Cardiac atrium fibroblast (primary cell): ENCODE measurements at places on chromosomes 11 and 22. TPM values are rescaled to one million over a fixed set of nuclear protein-coding genes. Genes with fewer than 3 reads are reported as not detected.

Gene CASP5
- total RNA-seq = not detected in 2 replicates

Gene SAA4
- not detected in 2 replicates for total RNA-seq

Gene POU2AF2
- total RNA-seq = not detected in 2 replicates

Gene DDTL
- total RNA-seq = 0.16 TPM in 1 of 2 replicates, not detected in the other

Gene NXPE4
- total RNA-seq = not detected in 2 replicates

Gene DBX1
- not detected in 2 replicates for total RNA-seq

Gene CD81
- 289 and 362 TPM in 2 replicates for total RNA-seq

Gene BAIAP2L2
- total RNA-seq = 2.4 and 9.7 TPM in 2 replicates

Gene CRYBA4
- not detected in 2 replicates for total RNA-seq

Gene SAA1
- total RNA-seq = 31.8 TPM in 1 of 2 replicates, not detected in the other

Gene ABTB2
- 2.3 and 5.7 TPM in 2 replicates for total RNA-seq

Gene ARHGAP20
- total RNA-seq = 0.49 and 0.90 TPM in 2 replicates

Gene FHIP1B
- 8.1 and 14.3 TPM in 2 replicates for total RNA-seq

Gene BARX2
- not detected in 2 replicates for total RNA-seq

Gene IRAG1
- total RNA-seq = 3.1 and 4.0 TPM in 2 replicates

Gene PKNOX2
- 2.5 and 4.7 TPM in 2 replicates for total RNA-seq

Gene HSPB2
- 0.36 and 1.9 TPM in 2 replicates for total RNA-seq

Gene LRRC51
- total RNA-seq = 3.7 and 7.9 TPM in 2 replicates

Gene OSBP2
- total RNA-seq = 0.65 and 1.6 TPM in 2 replicates

Gene MYOD1
- total RNA-seq = not detected in 2 replicates

Gene PRRG4
- 0.32 TPM in 1 of 2 replicates, not detected in the other for total RNA-seq

Gene DNAJC4
- 8.3 and 30.5 TPM in 2 replicates for total RNA-seq

Gene KCNQ1
- total RNA-seq = 2.1 TPM in 1 of 2 replicates, not detected in the other

Gene MRGPRX3
- not detected in 2 replicates for total RNA-seq

Gene OR8G5
- total RNA-seq = not detected in 2 replicates

Gene PGA4
- total RNA-seq = not detected in 2 replicates

Gene NECTIN1
- 2.3 and 5.8 TPM in 2 replicates for total RNA-seq

Gene SESN3
- total RNA-seq = 10.5 and 14.7 TPM in 2 replicates

Gene APOL4
- 0.32 TPM in 1 of 2 replicates, not detected in the other for total RNA-seq

Gene APOBEC3A
- total RNA-seq = not detected in 2 replicates

Gene ANO3
- total RNA-seq = 0.32 and 0.36 TPM in 2 replicates

Gene GPR137
- 31.2 and 50.1 TPM in 2 replicates for total RNA-seq

Gene TRPM5
- total RNA-seq = not detected in 2 replicates

Gene CATSPER1
- total RNA-seq = not detected in 2 replicates

Gene SCN4B
- not detected in 2 replicates for total RNA-seq

Gene OOSP3
- total RNA-seq = not detected in 2 replicates

Gene QSER1
- total RNA-seq = 8.8 and 16.7 TPM in 2 replicates

Gene RIC8A
- total RNA-seq = 73.5 and 136 TPM in 2 replicates

Gene OR4C3
- not detected in 2 replicates for total RNA-seq

Gene C1QTNF5
- total RNA-seq = 13.8 and 24.2 TPM in 2 replicates

Gene PTPN5
- not detected in 2 replicates for total RNA-seq

Gene RIC3
- total RNA-seq = not detected in 2 replicates

Gene TCIRG1
- 87.0 and 105 TPM in 2 replicates for total RNA-seq

Gene CALCA
- not detected in 2 replicates for total RNA-seq

Gene GNG3
- total RNA-seq = not detected in 2 replicates

Gene HBD
- total RNA-seq = not detected in 2 replicates

Gene NADSYN1
- 59.6 and 62.1 TPM in 2 replicates for total RNA-seq

Gene KRTAP5-10
- not detected in 2 replicates for total RNA-seq

Gene GAB4
- total RNA-seq = not detected in 2 replicates
